ENCODE measurements at places on chromosomes 11 and 22.
A peak's percentile ranks its signal among the peaks of the same experiment; 100 is the strongest.

DNA sequence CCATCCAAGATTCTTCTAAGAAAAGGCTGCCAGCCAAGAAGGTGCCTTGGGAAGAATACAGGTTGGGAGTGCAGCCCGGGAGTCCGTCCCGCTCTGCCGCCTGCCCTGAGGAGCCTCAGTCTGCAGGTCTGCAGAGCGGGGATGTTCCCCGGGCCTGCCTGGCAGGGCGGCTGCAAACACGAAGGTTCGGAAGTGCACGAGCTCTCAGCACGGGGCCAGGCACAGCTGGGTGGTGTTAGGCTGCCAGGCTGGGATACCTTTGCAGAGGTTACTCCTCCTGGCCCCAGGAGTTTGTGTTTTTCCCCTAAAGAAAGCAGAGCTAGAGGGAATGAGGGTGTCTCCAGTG is 9.4 kb upstream of the PRR5 start:
- DNase-seq: no peak

GRCh38 chr11:8209208-8209807 is 40.5 kb upstream of the RIC3 start:
- no peak for DNase-seq

- DNase-seq: peak; percentile 37
Observed at GRCh38 chr22:25172153-25172552, 27.5 kb upstream of the CRYBB3 start.

- no peak for DNase-seq
Observed at GRCh38 chr11:22668005-22668796, 1.8 kb downstream of the GAS2 start.

GRCh38 chr22:42608823-42609361 is 5.8 kb downstream of the POLDIP3 start:
- no peak for DNase-seq

DNA sequence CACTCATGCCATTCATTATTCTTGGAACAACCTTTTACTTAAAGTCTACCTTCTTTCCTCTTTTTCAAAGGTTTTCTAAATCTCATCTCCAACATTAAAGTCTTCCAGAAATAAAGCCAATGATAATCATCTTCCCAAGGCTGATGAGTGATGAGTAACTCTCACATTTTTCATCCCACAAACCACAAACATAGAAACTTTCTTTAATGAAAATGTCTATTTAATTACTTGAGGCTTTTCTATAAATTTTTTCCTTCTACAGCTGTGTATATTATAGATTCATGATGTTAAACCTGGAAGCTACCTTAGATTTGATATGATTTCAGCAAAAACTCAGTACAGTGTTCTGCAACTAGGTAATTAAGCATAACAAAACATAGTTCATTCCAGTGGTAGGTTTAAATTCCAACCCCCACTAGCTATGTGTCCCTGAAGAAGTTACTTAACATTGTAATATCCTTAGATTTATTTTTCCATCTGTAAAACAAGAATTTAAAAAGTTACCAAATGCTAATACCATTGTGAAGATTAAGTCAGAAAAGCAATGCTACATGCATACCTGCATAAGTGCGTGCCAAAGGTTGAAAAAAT is 845.4 kb downstream of the KCNA4 start:
- no peak for DNase-seq

DNA sequence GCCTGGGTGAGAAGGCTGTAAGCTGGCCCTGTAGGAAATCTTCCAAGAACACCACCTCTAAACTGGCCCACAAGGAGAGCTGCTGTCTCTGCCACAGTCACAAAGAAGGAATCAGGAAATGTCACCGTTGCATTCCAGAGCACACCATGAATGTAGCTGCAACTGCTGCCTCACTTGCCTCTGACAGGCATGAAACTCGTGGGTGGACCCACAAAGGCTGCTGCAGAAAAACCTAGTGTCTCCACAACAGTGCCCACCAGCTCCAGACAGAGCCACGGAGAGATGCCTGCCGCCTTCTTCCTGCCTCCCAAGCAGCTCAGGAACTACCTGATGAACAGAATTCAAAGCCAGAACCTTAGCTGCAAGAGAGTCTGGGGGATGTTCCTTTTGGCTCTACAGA is 10.5 kb downstream of the DNAJB13 start:
- no peak for DNase-seq

GRCh38 chr11:122486793-122487495 is 168.6 kb upstream of the UBASH3B start:
- no peak for DNase-seq

GRCh38 chr11:8933931-8934330 is 1.2 kb upstream of the C11orf16 start:
- DNase-seq: no peak

GRCh38 chr11:111399187-111400031 is 20.3 kb upstream of the POU2AF1 start:
- DNase-seq: no peak

DNA sequence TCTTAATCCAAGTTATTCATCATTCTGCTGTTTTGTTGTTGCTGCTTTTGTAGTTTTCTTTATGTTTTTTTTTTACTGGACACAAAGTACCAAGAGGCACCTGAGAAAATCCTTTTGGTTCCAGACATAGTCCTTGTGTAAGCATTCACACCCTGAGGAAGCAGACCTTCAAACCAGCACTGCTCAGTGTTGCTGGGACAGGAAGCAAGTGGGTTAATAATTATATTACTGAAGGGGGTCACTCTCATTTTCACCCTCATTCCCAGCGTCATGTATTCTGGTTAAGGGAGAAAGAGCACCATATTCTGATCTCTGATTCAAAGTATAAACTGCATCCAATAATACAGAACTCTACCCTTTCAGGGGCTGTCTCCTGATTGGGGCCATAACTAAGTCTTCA is 5.9 kb upstream of the ALKBH3 start:
- DNase-seq: no peak

DNA sequence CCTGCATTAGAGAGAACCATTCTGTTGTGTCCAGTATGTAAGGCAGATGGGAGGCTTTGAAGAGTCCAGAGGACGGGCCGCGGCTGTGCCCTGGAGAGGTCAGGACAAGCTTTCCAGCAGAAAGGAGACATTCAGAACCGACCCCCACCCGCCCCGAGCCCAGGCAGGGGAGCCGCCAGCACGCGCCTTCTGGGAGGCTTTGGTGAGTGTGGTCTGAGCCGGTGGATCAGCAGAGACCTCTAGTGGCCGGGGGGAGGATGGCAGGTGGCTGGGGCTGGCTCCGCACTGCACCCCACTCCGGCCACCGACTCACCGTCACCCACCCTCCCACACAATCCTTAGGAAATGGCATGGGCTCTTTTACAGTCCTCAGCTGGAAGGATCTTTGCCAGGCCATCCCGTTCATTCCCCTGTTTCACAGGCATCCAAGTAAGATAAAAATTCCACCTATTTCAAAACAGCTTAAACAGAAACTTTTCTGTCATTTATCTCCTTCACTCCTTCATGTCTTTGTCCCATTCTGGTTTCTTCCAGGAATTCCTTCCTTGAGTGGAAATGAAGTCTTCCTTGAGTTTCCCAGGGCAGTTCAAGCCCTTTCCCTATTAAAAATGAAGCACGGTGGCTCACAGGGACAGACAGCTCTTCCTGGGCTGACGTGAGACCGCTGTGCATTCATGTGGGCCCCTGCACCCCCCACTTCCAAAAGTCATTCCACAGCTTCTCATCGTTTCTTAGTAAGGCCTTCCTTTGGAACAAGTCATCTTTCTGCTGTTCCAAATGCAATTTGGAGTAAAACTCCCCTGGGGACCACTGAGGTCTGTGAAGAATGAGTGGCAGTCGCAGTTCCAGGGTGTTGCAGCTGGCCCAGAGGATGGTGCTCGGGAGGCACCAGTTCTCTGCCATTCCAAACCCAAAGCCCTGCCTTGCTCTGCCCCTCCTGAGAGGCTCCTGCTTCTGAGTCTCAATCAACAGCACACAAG is 91.0 kb downstream of the FEZ1 start:
- peak; percentile 60 for DNase-seq

DNA sequence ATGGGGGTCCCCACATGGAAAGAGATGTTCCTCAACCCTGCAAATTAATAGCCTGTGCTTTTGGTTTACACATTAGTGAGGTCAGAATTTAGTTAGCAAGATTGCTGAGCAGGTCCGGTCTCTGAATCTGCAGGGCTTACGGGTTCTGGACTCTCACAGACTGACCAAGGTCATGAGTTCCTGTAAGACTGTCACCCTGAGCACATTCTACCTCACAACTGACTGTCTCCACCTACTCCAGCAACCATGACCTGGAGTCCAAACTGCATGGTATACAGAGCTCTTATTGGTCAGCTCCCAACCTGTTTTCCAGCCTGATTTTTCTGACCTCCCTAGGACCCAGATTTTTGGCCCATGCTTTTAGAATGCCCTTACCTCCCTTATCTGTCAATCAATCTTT is 28.2 kb downstream of the DKK3 start:
- DNase-seq: no peak

- DNase-seq: no peak
Observed at GRCh38 chr11:13859892-13860291, 102.6 kb upstream of the SPON1 start.

DNA sequence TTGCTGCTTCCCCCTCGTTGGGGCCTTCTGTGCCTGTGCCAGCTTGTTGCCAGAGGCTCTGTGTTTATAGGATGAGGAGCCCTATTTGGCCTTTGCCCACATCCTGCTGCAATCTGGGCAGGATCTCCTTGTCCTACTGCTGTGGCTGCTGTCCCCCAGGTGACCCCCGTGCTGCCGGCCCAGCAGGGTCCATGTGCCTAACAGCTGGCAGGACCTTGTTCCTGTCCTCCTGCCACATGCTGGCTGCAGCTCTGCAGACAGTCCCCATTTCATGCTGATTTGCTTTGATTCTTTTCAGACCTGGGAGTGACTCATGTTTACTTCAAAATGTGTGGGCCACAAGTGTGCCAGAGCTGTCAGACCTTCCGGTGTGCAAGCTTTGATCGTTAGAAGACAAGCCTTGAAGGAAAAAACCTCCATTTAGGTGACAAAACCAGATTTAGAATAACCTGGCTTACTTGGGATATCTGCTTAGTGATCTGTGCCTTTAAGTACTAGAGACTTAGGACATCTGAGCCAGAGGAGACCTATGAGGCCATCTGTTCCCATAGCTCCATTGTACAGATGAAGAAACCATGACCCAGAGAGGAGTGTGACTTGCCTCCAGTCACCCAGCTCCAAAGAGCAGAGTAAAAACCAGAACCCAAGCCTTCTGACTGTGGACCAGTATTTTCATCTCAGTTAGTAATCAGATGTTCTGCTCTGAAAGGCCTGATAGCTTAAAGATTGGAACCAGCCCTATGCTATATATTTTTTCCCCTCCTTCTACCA is 11.1 kb downstream of the NAV2 start:
- no peak for DNase-seq

DNA sequence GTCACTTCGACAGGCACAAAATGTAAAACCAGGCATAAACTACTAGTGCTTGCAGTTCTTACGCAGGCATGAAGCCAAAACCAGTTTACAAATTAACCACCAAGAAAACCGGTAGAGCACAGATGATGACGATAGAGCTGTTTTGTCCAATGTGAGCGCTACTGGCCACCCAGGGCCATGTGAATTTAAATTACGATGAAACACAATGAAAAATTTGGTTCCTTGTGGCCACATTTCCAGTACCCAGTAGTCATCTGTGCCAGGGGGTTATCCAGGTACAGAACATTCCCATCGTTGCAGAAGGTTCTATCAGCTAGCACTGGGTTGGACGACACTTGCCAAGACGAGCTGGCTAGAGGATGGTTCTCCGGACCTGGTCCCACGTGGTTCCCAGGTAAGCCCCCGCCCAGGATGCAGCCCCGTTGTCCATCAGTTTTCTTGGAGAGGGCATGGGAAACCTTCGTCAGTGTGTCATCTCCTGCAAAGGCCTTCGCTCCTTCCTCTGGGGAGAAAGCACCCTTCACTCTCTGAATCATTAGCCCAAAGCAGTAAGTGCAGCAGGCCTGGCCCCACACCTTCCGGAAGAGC is 1.1 kb upstream of the CD81 start:
- DNase-seq: no peak

GRCh38 chr11:122093731-122094275 is 22.2 kb downstream of the BLID start:
- DNase-seq: no peak

DNA sequence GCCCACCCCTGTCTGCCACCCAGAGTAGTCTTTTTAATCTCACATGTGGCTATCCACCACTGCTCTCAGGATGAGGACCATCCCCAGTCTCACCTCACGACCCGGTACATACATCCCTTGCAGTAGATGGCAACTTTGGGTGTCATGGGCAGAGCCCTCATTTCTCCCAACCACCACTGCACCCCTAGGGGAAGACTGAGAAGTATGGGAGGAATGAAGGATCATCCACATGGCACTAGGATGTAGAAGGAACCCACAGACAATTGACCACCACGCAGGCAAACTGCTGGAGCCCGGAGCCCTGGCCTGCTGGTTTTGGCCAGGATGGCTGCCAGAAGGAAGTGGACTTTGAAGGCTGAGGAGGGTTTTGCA is 1.9 kb upstream of the SCARF2 start:
- no peak for DNase-seq

DNA sequence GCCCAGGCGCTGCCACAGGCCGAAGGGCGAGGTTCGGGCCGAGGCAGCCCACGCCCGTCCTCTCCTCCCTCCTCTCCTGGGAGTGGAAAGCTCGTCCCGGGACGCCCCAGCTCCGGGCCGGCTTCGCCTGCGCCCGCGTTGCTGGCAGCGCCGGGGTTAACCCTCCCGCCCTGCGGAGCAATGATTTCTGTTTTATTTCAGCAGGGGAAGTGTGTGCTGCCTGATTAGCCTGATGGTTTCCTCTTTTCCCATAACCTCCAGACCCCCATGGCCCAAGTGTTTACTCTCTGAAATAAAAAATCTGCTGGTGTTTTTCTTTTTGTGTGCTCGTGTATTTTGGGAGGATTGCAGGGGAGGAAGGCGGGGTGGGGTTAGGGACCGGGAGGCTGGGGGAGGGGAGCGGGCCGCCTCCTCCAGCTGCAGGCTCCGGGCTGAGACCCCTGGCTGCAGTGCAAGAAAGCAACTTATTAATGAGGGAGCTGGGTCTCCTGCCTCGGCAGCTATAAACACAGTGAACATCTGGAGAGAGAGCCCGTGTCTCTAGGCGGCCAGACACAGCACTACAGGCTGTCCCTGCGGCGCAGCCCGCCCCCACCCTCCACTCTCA is 38.6 kb downstream of the ETS1 start:
- DNase-seq: no peak

DNA sequence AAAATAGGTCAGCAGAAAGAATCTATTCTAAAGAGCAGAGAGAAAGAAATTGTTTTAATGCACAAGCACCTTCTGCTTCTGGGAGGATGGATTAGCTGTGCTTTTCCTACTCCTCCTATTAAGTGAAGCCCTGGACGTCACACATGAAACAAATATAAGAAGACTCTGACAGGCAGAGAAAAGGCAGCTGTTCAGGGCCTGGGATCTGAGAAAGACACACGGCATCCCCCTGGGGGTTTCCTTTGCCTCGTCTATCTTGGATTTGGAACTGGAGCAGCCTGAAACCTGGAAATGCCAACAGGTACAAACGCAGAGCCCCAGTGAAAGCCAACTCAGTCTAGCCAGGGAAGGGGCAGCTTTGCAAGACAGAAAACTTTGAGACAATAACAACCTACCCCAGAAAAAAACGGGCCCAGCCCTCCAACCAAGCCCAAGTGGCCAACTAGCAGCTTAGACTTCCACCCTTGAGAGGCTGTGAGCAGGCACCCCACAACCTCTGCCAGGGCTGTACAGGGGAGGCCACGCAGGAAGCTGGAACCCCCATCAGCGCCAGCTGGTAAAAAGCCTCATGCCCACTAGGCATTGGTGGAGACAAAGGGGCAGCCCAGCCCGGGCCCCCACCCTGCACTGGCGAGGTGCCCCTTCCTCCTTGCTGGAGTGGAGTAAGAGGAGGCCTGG is 7.3 kb downstream of the CERK start:
- no peak for DNase-seq

Measured in HAP-1 (cell line).